ENCODE measurements at places on chromosomes 1 and 21.

GRCh38 chr1:28905921-28906666, 8.3 kb upstream of the EPB41 start:
- no peak for DNase-seq

DNA sequence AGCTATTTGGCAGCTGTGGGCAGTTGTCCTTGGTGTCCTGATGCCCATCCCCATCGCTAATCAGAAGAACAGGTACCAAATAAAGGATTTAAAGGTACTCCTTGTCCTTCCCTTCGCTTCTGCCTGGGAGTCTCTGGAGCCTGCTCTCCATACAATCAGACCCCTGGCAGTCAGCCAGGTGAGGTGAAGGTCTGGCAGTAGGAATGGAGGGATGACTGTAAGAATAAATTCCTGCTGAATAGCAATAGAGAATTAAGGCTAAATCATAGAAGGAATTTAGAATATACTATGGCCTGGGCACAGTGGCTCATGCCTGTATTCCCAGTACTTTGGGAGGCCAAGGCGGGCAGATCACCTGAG, 9.2 kb downstream of the THBS3 start:
- DNase-seq: no peak

DNA sequence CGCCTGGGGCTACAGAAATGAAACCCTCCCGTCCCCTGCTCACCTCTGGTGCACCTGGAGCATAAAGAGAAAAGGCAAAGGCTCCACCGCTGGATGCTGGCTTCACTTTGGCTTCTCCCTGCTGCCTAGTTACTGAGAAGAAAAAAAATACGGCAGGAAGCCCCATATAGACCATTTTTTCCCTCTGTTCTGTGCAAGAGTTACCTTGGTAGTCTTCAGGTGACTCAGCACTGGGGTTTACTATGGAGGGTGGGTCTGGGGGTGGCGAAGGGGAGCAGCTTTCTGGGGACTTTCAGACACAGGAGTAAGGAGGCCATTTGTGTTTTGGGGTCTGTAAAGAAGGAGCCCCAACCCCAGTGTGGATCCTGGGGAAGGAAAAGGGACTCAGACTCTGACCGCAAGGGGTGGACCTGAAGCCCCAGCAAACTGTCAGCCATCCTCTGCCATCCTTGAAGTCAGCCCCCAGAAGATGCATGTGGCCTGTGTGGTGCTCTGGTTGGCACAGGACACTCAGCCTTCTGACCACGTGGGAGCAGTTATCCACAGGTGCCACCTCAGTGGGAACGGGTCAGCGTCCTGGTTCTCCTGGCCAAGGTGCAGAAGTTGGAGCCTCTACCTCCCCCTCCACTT, 25.9 kb upstream of the EPS8L3 start:
- no peak for DNase-seq

- DNase-seq: no peak
Observed at GRCh38 chr1:68120136-68120791, 69.8 kb upstream of the DIRAS3 start.

GRCh38 chr1:54499360-54500106, 48.5 kb upstream of the ACOT11 start:
- no peak for DNase-seq

GRCh38 chr1:32703479-32704291, 1.1 kb upstream of the SYNC start:
- no peak for DNase-seq

DNA sequence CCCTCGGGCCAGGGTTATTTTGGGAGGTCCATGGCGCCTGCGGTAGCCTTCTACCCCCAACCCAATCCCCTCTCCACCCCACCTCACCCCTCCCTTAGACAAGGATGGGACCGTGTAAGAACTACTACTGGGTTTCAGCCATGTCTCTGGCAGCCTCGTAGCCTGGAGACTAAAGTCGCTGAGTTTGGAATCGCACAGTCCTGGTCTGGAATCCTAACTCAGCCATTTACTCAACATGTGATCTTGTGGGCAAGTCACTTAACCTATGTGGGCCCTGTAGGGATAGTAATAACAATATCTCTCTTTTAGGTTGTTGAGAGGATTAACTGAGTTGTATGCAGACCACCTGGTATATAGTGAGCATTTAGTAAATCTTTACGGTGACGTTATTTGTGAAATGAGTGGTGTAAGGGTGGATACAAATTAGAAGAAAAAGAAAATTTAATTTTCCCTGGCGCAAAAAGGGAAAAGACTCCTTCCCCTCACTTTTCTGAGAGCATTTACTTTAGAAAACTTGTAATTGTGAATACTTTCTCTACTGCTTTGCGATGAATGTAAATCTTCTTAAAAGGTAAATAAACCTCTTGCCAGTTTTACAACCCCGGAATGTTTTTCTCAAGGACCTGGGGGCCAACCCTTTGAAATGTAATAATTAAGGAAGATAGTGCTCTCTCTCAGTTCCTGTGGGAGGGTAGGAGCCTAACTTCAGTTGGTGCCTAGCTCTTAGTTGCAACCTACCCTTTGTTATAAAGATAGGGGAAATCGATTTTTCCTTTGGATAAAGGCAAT, 615 bp upstream of the MRPS15 start:
- DNase-seq: no peak
